ENCODE measurements at places on chromosomes 6 and 20.

DNA sequence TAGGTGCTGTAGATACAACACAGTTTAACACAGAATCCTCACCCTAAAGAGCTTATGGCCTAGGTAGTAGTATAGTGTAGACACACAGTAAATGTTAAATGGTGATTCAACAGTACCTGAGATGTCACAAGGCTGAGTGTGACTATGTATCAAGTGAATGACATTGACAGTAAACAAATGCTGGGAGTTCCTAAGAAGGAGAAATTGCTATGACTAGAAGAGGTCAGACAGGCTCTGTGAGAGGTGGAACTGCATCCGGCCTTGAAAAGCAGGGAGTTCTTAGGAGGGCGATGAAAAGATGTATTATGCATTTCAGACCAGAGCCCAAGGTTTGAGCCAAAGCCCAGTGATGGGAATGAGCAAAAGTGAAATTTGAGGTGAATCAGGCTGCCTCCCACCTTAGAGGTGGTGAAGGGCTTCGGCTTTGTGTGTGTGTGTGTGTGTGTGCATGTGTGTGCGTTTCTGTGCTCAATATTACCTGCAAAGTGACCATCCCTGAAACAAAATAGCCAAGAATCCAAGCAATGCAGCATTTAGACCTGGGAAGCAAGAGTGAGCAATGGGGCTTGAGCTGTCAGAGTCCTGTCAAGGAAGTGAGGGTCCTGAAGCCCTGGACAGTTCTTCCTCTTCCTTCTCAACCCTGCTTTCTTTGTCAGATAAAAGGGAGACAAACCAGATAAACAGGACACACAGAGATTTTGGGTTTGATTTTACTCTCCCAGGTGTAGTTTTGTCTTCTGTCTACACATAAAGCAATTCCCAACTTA is 32.3 kb upstream of the CITED2 start:
- no peak for DNase-seq

DNA sequence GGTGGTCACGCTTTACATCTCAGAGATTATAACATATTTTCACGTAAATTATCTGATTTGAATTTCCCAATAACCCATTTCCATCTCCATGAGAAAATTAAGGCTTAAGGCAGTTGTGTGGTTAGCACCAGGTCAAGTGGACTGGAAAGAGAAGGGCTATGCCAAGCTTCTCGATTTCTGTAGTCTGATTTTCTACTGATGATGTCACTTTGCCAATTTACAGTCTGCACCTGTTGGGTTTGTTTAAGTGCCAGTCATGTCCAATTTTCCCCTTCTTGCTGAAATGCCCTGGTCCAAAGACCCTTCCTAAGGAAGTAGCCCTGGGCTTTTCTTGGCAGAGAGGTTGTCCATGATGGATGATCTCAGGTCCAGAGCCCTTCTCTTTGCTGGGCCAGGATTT is 562.3 kb upstream of the BTBD3 start:
- DNase-seq = no peak

- no peak for DNase-seq
Observed at GRCh38 chr20:24939036-24939435, 10.0 kb upstream of the CST7 start.

- no peak for DNase-seq
Observed at GRCh38 chr6:18391023-18391422, 3.9 kb downstream of the RNF144B start.

DNA sequence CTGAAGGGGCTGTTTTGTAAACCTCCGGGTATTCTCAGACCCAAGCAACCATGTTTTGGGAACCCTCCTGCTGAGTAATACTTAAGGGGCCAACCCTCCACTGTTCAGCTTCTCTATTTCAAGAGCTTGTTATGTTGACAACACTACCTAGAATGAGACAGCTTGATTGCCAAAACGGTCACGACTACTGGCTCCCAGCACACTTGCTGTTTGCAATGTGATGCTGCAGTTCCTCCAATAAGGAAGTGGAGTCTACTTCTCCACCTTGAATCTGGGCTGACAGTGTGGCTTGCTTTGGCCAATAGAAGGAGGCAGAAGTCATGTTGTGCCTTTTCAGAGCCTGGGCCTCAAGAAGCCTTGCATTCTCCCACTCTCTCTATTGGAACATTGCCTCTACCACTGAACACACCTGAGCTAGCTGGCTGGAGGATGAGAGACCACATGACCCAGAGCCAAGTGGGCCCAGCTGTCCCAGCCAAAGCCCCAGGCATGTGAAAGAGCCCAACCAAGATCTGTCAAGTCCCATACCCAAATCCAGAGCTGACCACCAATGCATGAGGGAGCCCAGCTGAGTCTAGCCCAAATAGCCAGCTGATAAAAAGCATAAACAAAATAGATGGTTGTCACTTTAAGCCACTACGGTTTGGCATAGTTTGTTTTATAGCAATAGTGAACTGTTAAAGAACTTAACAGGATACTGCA is 108.0 kb downstream of the PRND start:
- DNase-seq = peak; percentile 31

- DNase-seq = no peak
Observed at GRCh38 chr6:72855471-72855870, 233.6 kb downstream of the KCNQ5 start.

GRCh38 chr6:27867051-27867944 is 44.9 kb downstream of the OR2B2 start:
- peak; percentile 89 for DNase-seq

DNA sequence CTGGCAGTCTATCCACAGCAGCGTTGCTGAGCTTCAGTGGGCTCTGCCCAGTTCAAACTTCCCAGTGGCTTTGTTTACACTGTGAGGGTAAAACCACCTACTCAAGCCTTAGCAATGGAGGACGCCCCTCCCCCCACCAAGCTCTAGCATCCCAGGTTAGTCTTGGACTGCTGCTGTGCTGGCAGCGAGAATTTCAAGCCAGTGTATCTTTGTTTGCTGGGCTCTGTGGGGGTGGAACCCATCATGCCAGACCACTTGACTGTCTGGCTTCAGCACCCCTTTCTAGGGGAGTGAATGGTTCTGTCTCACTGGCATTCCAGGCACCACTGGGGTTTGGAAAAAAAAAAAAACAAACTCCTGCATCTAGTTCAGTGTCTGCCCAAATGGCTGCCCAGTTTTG is 249.7 kb upstream of the SYNCRIP start:
- DNase-seq = no peak

- no peak for DNase-seq
Observed at GRCh38 chr6:3755637-3756545, 4.4 kb upstream of the PXDC1 start.

DNA sequence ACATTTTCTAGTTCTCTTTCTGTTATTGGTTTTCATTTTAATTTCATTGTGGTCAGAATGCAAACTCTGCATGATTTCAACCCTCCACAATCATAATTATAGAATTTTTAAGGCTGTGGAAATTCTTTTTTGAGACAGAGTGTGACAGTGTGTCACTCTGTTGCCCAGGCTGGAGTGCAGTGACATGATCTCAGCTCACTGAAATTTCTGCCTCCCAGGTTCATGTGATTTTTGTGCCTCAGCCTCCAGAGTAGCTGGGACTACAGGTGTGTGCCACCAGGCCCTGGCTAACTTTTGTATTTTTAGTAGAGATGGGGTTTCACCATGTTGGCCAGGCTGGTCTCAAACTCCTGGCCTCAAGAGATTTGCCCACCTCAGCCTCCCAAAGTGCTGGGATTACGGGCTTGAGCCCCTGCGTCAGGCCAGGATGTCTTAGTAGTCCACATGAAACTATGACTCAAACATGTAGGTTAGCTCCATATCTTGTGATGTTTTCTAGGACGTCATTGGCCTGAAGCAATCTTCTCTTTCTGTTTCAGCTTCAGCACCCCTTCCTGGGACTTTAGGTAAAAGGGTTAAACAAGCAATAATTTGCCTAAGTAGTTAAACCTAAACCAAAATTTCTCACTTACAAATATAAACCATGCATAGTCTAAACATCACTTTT is 47.4 kb upstream of the SAMD3 start:
- DNase-seq = no peak

DNA sequence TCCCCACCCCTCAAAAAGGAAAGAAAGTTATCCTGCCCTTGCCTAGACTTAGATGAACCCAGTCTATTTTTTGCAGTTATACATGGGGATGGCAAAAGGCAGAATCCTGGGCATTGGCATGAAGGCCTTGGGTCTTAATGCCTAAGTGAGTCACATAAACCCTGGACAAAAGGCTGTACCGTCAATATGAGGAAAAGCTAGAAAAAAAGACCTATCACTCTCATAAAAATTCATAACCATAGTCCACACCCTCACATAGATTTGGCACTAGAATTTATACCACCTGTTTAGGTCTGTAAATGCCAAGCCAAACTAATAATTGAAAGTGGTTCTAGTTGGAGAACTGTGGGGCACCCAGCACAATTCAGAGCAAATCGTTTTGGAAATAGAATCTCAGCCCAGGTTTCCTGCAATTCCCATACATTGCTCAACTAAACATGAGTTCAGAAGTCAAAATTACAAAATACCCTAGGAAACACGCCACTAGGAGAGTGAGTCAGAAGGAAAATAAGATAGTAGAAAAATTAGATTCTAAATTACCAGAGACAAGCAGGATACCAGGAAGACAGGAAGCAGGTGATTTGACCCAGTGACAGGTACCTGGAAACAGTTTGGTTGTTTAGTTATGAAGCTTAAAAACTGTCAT is 70.4 kb upstream of the FUCA2 start:
- DNase-seq = no peak

DNA sequence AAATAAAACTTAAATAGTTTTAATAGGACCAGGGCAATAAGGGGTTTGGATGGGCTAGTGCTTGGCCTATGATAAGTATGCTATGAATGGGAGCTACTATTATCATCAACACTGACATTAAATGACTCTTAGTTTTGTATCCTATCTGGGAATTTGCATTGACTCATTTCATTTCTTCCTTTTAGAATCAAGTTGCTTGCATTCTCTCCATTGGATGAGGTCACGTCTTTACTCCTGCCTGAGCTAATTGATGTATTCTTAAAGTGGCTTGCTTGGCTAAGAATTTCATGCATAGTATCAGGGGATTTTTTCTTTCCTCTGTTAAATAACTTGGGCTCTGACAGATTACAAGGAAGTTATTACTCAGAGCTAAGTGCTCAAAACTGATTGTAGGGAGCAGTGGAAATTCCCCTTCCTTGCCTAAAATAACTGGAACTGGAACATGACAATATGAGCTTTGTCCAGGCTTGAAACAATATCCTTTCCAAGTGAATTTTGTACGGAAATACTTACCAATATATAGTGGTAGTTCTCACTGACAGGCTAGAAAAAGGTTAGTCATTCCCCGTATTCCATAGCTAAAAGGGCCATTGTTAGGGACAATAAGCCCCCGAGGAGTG is 169.9 kb downstream of the BCAS1 start:
- no peak for DNase-seq

- no peak for DNase-seq
Observed at GRCh38 chr6:139443231-139444112, 69.0 kb upstream of the CITED2 start.

Measured in CD4-positive, alpha-beta T cell treated with Interleukin-17A for 1 hour (primary cell).